ENCODE measurements at places on chromosomes 2 and 18. TPM values are rescaled to one million over a fixed set of nuclear protein-coding genes. Genes with fewer than 3 reads are reported as not detected.

XDH gene
- total RNA-seq = 0.05 TPM

KCNJ3 gene
- 4.2 TPM for total RNA-seq

- DNase-seq = no peak
These were observed 117.5 kb downstream of the ATP9B start for GRCh38 chr18:79186649-79187048.

DNA sequence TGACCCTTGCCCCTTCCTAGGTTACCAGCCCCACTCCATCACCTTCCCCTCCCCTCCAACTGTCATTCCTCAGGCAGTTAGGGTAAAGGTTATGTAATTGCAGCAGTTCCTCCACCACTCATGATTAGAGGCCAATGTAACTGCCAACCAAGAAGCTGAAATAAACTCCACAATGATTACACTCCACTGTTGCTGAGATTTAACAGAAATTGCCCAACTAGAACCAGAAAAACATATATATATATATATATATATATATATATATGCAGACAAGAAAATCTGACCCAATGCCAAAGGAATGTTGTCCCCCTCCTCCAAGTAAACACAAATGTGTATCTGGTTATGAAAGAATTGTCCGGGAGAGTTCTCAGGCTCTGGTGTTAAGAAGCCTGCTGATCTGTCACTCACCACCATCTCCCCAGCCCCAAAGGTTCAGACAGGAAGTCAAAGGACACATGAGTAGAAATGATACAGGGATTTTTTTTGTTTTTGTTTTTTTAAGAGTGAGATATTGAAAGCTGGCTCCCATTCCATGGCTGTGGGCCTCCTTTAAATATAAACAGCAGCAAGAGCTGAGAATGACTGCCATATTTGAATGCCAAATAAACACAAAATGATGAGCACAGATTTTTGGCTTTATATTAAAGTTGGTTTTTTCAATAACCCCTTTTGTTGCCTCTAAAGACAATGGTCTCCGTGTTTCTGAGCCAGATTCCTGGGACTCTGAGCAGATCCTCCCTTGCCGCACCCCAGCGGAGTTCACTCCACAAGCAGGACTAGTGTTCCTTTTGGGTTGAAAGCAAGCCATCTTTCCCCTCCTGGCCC is 127.2 kb upstream of the MAPRE2 start:
- no peak for DNase-seq

GRCh38 chr2:216618785-216619184 is 14.4 kb upstream of the IGFBP2 start:
- DNase-seq = no peak

GRCh38 chr2:508121-508520 is 169.1 kb downstream of the TMEM18 start:
- DNase-seq = no peak

DNA sequence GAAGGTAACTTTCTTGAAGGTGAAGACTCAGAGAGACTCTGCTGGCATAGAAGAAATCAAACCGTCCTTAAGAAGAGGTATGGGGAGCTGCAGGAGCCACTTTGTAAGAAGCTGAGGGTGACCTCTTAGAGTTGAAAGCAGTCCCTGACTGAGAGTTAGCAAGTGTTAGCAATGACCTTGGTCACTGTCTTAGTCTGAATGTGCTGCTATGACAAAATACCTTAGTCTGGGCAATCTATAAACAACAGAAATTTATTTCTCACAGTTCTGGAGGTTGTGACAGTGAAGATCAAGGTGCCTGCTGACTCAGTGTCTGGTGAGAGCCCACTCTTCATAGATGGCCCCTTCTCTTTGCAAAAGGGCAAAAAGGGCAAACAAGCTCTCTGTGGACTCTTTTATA is 35.7 kb upstream of the ACTR3 start:
- DNase-seq = no peak

GRCh38 chr18:45480219-45481015 is 134.9 kb upstream of the SLC14A2 start:
- DNase-seq = no peak
